ENCODE measurements at places on chromosomes 3 and 15. TPM values are rescaled to one million over a fixed set of nuclear protein-coding genes. Genes with fewer than 3 reads are reported as not detected.

The CSTA gene
- total RNA-seq, result not detected

DNA sequence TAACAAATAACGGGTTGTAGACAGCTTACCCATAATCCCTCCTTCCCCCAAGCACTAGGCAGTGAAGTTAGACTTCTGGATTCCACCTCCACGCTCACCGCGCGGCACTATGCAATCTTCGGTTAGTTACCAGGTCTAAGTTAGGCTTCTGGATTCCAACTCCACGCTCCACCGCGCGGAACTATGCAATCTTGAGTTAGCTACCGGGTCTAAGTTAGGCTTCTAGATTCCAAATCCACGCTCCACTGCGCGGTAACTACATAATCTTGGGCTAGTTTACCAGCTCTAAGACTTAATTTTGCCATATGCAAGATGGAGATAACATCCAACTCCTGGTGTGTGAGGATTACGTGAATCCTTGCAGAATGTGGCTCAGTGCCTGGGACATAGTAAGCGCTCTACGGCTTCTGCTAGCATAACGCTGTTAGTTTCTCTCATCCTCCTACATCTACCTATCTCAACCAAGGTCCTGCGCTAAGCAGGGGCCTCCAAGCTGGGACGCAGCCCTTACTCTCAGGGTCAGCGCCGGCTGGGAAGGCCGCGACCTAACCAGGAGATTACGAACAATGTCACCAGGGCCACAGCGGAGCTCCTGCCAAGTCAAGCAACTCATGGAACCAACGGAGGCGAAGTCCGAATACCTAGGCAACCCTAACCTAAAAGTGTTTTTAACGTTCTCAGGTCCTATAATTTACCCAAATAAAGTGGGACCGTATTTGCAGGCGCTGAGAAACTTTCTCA lies 497 bp upstream of the RPLP1 start:
- peak overlapping the region; percentile 57 for H3K27ac ChIP-seq
- H3K36me3 ChIP-seq, result peaks cover 24% of the 10 kb centered on the region
- peak overlapping the region; percentile 79 for H3K4me3 ChIP-seq
- peak; percentile 32 for DNase-seq
- H3K27me3 ChIP-seq, result no peaks in the 10 kb centered on the region

- no peak overlapping the region for H3K4me3 ChIP-seq
- DNase-seq, result no peak
- no peak overlapping the region for H3K27ac ChIP-seq
- H3K36me3 ChIP-seq, result no peaks in the 10 kb centered on the region
- no peaks in the 10 kb centered on the region for H3K27me3 ChIP-seq
Measured at GRCh38 chr3:182644013-182644412, 149.3 kb upstream of the ATP11B start.

The CLDN16 gene
- not detected for total RNA-seq

The ZNF80 gene
- total RNA-seq, result not detected

The SLC24A5 gene
- total RNA-seq, result not detected

All from neural progenitor cell (in vitro differentiated cells).